ENCODE measurements at places on chromosomes 6 and 20.

GRCh38 chr20:35726842-35727711 is 15.0 kb downstream of the RBM39 start:
- no peak for DNase-seq

DNA sequence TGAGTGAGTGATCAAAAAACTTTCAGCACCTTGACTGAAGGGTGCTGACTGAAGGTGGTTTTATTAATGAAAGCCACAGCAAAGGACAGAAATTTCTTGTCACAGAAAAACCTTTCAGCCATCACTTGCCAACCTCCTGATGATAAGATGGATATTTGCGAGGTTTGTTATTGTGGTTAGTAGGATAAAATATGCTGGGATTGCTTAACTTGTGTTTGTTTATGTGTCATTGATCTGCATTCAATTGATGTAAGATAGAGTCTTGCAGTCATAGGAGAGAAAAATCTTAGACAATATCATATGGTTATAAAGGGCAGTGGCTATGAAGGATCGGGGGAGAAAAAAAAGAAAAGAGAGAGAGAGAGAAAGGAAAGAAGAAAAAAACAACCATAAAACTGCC is 1.2 kb downstream of the TSBP1 start:
- DNase-seq: no peak

DNA sequence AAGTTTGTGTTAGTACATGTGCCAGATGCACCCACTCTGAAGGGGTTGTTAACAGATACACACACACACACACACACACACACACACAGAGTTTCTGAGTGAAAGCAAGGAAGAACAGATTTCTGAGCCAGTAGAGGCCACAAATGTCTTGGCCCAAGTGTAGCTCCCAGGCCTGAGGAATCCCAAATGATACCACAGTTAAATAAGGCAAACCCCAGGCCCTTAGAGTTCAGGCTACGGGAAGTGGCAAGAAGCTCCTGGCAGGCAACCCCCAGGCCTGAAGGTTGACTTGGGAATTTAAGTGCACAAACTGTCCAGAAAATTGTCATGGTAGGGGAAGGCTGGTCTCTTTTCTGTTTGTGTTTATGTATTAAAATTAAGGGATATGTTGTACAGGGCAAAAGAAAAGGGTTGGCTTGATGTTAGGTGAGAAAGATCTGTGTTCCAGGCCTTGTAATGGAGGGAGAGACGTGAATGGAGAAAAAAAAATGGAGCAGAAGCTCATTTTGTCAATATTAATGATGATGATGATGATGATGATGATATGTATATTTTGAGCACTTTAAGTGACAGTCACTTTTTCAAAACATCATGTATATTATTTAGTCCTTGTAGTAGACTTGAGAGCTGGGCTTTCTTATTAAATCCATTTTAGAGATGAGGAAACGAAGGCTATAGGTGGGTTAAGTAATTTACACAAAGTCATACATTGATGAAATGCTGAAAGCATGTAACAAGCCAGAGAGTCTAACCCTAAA is 317.0 kb upstream of the JAG1 start:
- DNase-seq: no peak

GRCh38 chr6:140544431-140544830 is 1170.0 kb upstream of the CITED2 start:
- no peak for DNase-seq

DNA sequence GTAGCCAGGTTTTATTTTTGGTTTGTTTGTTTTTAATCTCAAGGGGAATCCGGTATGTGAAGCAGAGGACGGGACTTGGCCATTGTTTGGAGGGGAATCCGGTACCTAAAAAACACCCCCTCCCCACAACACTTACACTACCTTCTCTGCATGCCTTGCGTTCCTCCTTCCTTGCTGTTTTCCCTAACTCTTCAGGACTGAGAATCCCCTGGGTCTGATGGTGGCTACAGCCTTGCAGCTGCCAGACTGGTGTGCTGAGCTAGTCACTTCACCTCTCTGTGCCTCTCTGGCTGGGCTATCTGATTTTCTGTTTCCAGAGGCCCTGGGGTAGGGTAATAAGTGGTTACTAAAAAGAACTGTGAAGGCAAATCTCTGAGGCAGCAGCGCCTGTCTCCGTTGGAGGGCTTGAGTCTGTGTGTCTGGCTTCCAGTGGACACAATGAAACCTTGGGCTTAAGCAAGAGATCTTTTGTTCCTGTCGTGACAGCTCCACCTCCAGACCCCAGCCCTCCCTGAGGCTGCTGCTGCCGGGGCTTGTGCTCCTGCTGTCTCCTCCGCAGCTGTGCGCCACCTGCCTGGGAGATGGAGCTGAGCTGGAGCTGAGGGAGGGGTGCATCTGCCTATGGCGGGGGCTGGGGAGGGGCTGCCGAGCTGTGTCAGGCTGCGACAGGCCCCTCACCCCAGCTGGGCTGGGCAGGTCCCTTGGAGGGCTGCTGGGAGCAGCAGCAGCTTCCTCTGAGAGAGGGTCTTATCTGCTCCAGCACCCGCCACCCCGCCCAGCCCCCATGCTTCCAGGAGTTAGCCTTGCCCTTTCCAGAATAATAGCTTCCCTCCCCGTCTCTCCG is 65.8 kb upstream of the CCDC167 start:
- DNase-seq: peak; percentile 67

DNA sequence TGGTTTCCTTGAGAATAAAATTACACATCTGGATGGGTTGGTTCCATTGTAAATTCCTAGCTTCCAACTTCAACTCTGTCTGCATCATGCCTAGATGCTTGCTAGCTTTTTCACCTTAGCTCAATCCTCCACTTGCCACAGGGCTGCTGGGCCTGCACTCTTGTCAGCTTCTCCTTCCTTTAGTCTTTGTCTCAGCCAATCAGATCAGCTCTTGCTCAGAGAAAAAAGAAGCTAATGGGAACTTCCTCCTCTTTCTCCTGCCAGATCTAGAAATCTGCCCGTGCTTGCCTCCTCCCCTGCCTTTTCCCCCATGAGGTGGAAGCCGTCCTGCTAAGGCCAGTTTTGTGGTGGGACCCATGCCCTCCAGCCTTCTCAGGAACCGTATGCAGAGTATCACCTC is 18.5 kb downstream of the RAE1 start:
- no peak for DNase-seq

- no peak for DNase-seq
Measured at GRCh38 chr20:62193079-62194025, 10.5 kb downstream of the MTG2 start.

Data from COR-L47 (cell line).